ENCODE measurements at places on chromosomes 12 and 14.

- no peak for DNase-seq
Observed at GRCh38 chr12:48182631-48183030, 813 bp upstream of the CCDC184 start.

- no peak for DNase-seq
Observed at GRCh38 chr14:75770635-75771034, 109.6 kb downstream of the TTLL5 start.

- no peak for DNase-seq
Observed at GRCh38 chr12:3252450-3252891, 175.3 kb downstream of the TSPAN9 start.

- DNase-seq: peak; percentile 100
Observed at GRCh38 chr12:49740930-49741881, at the start of gene TMBIM6. TMBIM6 (plus strand) TSS chr12:49741557; CDS start chr12:49752494, 10,937 bp downstream.

DNA sequence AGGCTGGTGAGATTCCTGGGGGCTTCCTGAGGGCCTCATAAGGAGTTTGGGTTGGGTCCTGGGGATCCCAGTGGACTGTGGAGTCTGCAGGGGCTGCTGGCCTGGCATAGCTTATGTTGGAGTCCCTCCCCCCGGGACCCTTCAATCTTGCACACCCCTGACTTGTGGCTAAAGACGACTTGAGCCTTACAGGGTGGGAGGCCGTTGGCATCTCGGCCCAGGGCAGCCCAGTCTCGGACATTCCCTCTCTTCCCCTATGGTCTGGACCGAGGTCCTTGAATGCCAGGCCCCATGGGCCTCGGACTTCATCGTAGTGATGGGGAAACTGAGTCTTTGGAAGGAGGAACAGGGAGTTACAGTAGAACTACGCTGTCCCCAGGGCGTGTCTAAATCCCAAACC is 12.5 kb downstream of the RTL1 start:
- no peak for DNase-seq

- DNase-seq: no peak
Observed at GRCh38 chr12:53383258-53383657, 3.3 kb downstream of the SP1 start.

- DNase-seq: peak; percentile 97
Observed at GRCh38 chr12:51047655-51048540, at the start of gene LETMD1. LETMD1 (plus strand) TSS chr12:51048327; CDS start chr12:51048357, 30 bp downstream.

- no peak for DNase-seq
Observed at GRCh38 chr12:57834086-57834876, 12.2 kb downstream of the CTDSP2 start.

DNA sequence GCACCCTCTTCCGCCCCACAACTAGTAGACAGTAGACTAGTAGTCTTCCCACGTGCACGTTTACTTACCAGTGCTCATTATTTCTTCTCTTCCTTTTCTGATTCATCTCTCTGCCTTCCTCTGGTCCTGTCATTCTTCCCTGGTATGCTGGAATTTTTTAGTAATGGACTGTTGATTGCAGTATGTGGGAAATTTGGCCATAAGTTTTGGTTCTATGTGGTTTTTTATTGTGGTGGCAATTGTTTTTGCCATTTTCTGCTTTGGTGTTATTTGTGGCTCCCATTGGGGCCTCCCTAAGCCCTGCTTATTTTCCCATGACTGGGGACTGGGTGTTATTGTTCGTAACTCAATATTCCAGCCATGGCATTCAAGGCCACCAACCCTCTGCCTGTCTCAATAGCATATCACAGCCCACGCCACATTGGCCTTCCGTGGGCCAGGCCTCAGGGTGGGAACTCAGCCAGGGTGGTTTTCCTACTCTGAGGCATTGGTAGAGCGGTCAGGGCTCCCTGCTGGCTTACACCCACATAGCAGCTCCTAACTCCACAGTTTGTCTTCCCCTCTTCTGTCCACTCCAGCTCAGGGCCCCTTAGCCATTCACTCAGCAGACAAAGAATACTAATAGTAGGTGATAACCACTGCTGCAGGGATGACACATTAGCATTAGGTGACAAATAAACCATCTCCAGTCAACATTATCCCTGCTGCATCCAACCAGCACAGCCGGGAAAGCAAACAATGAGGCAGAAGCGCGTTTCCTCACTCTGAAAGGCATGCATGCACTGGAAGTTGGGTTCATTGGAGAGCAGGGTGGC is 321.5 kb downstream of the CACNA1C start:
- DNase-seq: no peak

- DNase-seq: no peak
Observed at GRCh38 chr12:12837813-12838153, 24.6 kb downstream of the DDX47 start.

DNA sequence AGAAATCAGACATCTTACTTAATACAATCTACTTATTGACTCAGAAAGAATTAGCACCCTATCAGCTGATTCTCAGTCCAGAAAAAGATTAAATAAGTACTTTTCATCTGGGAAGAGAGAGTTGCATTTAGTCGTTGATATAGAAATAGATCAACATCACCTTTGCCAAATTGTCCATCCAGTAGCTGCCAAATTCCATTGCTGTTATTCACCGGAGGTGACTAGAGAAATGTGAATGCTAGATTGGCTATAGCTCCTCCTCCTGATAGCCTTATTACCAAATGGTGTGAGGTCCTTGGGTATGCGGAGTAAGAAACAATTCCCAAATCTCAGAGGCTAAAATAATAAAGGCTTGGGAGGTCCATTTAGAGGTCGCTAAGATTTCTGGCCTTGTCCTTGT is 723.3 kb upstream of the FLRT2 start:
- no peak for DNase-seq

Data from activated CD4-positive, alpha-beta T cell treated with anti-CD3 and anti-CD28 coated beads, Interleukin-2, Interleukin-4, amounts not matched to agents 100 ng/mL and 50 ng/mL, durations not matched to agents 16 hours and 8 hours (primary cell).